ENCODE measurements at places on chromosomes 3 and 15.
A peak's percentile ranks its signal among the peaks of the same experiment; 100 is the strongest.

DNA sequence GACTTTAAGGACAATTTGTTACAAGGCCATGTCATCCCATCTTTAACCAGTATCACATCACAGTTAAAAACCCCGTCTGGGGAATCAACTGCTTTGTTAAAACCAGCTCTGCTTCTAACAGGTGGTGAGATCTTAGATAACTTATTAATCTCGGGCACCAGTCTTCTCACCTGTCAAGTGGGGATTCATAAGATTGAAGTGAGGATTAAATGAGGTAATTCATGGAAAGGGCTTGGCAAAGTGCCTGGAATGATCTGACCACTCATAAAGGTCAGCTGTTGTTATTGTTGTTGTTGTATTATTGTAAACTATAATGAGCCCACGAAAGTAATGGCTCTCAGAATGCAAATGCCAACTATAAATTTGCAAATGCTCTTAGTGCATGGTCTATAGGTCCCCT, 30.1 kb upstream of the SLC24A5 start:
- no peaks in the 10 kb centered on the region for H3K27me3 ChIP-seq
- no peaks in the 10 kb centered on the region for H3K36me3 ChIP-seq
- DNase-seq, result no peak
- H3K27ac ChIP-seq, result no peak overlapping the region
- H3K4me3 ChIP-seq, result no peak overlapping the region
- no peaks in the 10 kb centered on the region for H3K4me1 ChIP-seq

GRCh38 chr3:46093966-46094365, 66.7 kb upstream of the XCR1 start:
- H3K36me3 ChIP-seq, result no peaks in the 10 kb centered on the region
- H3K27me3 ChIP-seq, result peaks cover 5% of the 10 kb centered on the region
- no peak overlapping the region for H3K27ac ChIP-seq
- H3K4me3 ChIP-seq, result no peak overlapping the region
- no peak for DNase-seq

GRCh38 chr3:30578479-30578878, 27.9 kb upstream of the TGFBR2 start:
- H3K27ac ChIP-seq, result no peak overlapping the region
- no peaks in the 10 kb centered on the region for H3K27me3 ChIP-seq
- DNase-seq, result no peak
- H3K36me3 ChIP-seq, result no peaks in the 10 kb centered on the region
- H3K4me3 ChIP-seq, result no peak overlapping the region

- no peak overlapping the region for H3K4me3 ChIP-seq
- no peaks in the 10 kb centered on the region for H3K27me3 ChIP-seq
- H3K27ac ChIP-seq, result no peak overlapping the region
- H3K4me1 ChIP-seq, result no peaks in the 10 kb centered on the region
These were observed 17.1 kb upstream of the RASA2 start for GRCh38 chr3:141469720-141470119.

GRCh38 chr3:136008732-136009470, 43.4 kb downstream of the PPP2R3A start:
- H3K27ac ChIP-seq, result no peak overlapping the region
- no peak overlapping the region for H3K4me3 ChIP-seq
- DNase-seq, result no peak
- H3K36me3 ChIP-seq, result no peaks in the 10 kb centered on the region

DNA sequence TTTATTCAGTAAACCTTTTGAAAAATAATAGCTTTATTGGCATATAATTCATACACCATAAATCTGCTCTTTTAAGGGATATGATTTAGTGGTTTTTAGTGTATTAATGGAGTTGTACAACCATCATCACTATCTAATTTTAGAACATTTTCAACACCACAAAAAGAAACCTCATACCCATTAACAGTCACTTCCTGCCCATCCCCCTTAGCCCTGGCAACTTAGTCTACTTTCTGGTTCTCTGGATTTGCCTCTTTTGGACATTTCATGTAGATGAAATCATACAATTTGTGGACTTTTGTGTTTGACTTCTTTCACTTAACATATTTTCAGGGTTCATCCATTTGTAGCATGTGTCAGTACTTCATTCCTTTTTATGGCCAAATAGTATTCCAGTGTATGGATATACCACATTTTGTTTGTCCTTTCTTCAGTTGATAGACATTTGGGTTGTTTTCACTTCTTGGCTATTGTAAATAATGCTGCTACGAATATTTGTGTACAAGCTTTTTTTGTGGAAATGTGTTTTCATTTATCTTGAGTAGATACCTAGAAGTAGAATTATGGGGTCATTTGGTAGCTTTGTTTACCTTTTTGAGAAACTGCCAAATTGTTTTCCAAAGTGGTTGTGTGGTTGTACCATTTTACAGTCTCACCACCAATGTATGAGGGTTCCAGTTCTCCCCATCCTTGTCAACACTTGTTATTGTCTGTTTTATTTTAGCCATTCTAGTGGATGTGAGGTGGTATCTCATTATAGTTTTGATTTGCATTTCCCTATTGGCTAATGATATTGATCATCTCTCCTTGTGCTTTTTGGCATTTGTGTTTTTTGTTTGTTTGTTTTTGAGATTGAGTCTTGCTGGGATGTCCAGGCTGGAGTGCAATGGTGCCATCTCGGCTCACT, 45.8 kb downstream of the SMAD3 start:
- peaks cover 48% of the 10 kb centered on the region for H3K4me1 ChIP-seq
- no peak overlapping the region for H3K4me3 ChIP-seq
- no peak overlapping the region for H3K27ac ChIP-seq

DNA sequence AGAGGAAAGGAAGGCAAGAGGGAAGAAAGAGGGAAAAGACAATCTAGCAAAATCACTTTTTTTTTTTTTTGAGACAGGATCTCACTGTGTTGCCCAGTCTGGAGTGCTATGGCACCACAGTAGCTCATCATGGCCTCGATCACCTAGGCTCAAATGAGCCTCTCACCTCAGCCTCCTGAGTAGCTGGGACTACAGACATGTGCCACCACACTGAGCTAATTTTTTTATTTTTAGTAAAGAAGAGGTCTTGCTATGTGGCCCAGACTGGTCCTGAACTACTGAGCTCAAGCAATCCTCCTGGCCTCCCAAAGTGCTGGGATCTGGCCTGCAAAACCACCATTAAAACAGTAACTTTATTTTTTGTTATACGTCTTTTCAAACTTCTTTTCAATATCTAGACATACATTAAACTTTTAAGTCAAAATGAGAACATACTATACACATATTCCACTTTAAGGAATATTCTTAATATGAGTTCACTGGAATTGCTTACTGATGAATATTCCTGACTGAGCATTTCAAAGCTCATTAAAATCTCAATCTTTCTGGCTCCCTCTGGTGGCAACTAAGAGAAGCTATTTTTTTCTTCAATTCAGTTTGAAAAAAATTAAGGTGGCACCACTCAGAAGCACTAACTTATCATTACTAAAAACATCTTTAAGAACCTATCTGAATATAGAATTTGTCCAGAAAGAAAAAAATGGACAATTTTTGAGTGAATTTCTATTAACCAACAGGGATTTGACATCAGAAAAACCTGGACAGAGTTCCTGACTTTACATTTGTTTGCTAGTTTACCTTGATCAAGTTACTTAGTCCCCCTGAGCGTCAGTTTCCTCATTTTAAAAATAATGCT, 40.9 kb downstream of the UACA start:
- no peaks in the 10 kb centered on the region for H3K4me1 ChIP-seq
- H3K4me3 ChIP-seq, result no peak overlapping the region
- no peak overlapping the region for H3K27ac ChIP-seq
- no peaks in the 10 kb centered on the region for H3K27me3 ChIP-seq
- peak; percentile 50 for DNase-seq

DNA sequence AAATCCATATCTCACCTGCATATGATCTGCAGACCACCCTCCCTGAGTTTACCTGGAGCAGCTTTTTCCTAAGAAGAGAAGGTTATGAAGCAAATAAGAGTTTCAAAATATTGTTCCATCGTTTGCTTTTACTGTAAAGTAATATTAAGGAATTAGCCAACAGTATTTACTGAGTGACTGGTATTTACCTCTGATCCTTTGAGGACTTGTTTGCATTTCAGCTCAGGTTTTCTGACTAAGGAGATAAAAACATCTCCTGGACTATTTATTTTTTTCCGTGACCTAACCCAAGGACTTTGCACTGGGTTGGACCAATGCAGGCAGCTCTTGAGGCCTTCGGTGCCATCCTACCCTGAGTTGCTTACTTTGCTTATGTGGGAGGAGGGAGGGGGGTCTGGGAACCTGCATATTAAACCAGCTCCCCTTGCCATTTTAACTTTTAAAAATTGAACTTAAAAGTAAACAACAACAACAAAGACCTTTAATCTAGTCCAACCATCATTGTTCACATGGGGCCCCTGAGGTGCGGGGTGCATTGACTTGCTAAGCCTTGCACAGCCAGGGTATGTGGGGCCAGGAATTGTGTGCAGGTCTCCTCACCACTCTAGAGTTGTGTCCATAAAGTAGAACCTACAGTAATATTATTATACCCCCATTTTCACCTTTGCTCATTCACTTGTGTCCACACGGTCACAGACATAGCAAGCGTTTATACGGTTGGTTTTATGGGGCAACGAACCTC, 39.3 kb downstream of the TRAK1 start:
- no peak overlapping the region for H3K27ac ChIP-seq
- no peaks in the 10 kb centered on the region for H3K27me3 ChIP-seq
- H3K4me1 ChIP-seq, result no peaks in the 10 kb centered on the region

DNA sequence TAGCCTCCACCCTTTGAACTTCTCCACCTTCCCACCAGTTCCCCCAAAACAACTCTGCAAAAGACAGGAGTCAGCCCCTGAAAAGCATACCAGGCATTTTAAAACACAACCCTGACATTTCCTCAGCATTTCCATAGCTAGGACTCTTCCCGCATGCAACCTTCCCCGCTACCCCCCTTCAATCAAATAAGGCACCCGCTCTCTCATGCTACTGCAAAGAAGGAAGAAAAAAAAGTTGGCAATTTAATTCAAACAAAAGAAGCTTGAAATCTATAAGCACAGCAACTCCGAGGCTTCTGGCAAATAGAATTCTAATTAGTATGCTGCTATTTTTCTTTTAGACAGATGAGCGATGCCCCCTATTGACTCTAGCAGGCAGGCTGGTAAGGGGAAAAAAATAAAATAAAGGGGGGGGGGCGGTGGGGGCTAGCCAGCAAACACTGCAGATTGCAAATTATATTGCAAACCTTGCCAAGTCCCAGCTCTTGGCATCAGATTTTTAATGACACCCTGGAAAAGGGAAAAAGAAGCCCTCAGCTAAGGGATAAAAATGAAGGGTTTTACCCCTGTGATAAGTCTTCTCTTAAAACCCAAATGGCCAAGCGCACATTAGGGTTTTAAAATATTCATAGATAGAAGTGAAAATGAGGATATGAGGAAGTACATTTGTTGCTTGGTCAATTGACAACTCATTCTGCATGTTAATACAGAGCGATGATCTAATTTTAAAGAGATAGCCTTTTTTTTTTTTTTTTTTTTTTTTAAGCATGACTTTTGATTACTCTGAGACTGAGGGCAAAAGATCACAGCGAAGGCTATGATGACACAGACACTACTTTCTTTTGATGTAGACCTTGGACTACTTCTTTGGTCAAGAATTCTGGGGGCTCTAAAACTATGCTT, 255.2 kb downstream of the NR2F2 start:
- no peak overlapping the region for H3K27ac ChIP-seq
- H3K4me1 ChIP-seq, result no peaks in the 10 kb centered on the region
- DNase-seq, result no peak
- H3K4me3 ChIP-seq, result no peak overlapping the region
- no peaks in the 10 kb centered on the region for H3K36me3 ChIP-seq

DNA sequence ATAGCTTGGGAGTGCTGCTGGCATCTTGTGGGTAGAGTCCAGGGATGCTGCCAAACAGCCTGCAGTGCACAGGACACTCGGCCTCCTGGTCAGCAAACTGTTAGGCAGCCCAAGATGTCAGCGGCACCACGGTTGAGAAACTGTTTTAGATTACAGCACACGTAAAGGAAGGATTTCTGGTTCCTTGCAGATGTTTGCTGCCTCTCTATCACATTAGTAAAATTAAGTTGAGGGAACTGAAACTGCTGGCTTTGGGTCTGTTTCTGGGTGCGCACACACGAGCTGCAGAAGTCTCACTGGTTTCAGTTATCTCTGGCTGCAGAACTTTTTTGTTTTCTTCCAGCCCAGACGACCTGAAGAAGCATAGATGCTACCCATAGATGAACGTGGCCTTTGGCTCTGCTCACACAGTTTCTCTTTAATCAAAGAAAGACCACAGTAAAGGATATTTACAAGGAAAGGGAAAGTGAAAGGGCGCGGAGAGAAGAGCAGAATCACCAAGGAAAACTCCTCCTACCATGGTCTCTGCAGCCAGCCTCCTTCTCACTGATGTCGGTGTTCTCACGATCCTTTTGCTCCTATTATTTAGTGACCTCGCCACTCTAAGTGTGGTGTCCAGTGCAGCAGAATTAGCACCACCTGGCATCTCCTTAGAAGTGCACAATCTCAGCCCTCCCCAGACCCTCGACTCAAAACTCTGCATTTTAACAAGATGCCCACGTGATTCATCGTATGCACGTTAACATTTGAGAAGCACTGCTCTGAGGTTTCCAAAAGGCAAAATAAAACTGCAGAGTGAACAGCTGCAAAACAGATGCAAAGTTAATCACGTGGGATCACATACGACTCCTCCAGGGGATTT, 50.6 kb upstream of the AKAP13 start:
- H3K36me3 ChIP-seq, result no peaks in the 10 kb centered on the region
- H3K27ac ChIP-seq, result peak overlapping the region; percentile 81
- H3K27me3 ChIP-seq, result no peaks in the 10 kb centered on the region
- DNase-seq, result no peak

DNA sequence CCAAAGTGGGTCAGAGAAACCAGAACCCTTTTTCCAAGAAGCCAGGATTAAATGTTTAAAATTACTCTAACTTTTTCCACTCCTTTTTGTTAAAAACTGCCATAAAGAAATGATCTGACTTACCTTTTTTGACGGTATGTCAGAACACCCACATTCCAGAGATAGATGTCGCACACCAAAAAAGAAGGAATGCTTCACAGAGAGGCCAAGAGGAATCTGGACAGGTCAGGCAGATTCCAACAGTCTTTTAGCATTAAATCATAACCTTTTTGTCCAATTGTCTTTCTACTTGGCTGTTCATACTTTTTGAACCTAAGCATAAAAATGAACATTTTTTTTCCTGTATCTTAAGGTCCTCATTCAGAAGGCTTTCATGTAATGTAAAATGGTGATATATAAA, 846.9 kb downstream of the NSUN3 start:
- no peaks in the 10 kb centered on the region for H3K4me1 ChIP-seq
- no peaks in the 10 kb centered on the region for H3K27me3 ChIP-seq
- no peak overlapping the region for H3K4me3 ChIP-seq
- H3K27ac ChIP-seq, result no peak overlapping the region

DNA sequence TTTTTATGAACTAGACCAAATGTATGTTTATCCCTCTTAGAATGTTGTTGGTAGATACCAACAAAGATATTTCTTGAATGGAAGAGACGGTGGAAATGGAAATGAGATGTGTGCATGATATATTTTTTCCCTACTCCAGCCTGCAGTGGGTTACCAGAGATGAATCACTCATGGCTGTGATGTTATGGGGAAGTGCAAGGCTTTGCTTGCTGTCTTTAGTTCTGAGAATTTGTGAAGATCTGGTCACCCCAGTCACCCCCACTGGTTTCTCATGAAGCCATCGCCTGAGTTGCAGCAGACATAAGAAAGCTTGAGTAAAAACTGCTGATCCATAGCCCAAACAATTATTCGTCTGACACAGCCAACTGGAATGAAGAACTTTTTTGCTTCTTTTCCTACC, 78.1 kb upstream of the EOMES start:
- H3K4me3 ChIP-seq, result no peak overlapping the region
- DNase-seq, result no peak

Data from thymus (tissue), 14 donors.